ENCODE measurements at places on chromosomes 1 and 21.

DNA sequence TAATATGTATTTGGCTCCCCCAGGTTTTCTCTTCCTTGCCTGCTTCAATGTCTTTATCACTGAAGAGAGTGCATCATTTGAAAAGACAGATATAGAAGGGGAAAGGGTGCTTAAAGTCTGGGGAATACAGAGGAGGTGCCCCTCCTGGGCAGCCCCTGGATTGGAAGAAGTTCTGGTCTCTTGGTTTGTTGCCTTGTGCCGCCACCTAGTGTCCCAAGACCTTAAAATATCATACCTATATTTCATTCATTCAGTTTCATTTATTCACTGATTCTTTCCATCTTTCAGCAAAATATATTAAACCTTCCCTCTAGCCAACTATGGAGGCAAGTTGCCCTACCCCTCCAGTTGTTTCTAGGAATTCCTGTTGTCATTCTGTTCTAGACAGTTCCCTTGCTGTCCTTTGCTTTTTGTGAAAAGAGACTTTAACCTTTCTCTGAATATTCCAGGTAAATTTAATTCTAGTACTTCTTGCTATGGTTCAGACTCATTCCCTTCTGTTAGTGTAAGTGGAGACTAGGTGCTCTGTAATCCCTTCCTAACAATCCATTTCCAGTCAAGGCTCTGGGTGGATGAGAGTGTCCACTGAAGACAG, 56.1 kb downstream of the MEF2D start:
- peak; percentile 55 for DNase-seq

DNA sequence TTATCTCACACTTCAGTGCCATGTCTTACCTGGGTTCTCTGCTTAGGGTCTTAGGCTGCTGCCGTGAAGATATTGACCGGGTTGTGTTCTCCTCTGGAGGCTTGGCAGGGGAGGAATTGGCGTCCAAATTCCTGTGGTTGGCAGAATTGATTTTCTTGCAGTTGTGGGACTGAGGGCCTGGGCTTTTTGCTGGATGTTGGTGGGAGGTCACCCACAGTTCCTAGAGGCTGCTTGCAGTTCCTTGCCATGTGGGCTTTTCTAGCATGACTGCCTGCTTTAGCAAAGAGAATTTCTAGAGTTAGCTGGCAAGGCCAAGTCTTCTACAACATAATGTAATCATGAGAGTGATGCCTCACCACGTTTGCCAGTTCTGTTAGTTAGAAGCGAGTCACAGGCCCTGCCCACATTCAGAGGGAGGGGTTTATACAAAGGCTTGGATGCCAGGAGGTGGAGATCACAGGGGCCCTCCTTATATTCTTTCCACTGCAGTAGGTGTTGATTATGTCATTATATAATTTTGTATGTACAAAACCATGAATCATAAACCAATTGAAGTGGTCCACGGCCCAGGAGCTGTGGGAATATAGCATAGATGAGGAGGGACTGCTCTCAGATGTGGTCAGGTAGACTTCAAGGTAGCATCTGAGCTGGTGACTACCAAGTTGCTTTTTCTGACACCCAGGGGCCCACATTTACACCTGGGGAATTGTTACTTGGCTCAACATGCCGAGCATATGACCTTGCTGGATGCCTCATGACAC, 6.6 kb downstream of the UBL4B start:
- peak; percentile 23 for DNase-seq

DNA sequence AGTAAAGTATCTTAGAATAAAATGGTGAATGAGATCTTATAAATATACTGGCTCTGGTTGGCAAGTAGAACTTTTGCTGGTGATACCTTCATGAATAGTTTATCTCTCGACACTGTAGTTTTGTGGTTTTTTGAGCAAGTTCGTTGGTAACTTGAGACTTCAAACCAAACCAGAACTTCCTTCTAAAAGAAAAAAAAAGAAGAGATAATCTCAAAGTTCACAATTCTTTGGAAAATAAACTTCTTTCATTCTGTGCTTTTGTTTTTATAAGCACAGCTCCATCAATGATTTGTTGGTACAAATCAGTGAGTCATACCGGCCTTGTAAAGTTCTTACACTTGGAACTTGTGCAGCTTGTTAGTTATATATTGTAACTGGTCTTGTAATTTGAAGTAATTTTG, 2.3 kb downstream of the HIPK1 start:
- DNase-seq: no peak

- DNase-seq: no peak
Observed at GRCh38 chr1:87999852-88000251, 671.2 kb downstream of the LMO4 start.

DNA sequence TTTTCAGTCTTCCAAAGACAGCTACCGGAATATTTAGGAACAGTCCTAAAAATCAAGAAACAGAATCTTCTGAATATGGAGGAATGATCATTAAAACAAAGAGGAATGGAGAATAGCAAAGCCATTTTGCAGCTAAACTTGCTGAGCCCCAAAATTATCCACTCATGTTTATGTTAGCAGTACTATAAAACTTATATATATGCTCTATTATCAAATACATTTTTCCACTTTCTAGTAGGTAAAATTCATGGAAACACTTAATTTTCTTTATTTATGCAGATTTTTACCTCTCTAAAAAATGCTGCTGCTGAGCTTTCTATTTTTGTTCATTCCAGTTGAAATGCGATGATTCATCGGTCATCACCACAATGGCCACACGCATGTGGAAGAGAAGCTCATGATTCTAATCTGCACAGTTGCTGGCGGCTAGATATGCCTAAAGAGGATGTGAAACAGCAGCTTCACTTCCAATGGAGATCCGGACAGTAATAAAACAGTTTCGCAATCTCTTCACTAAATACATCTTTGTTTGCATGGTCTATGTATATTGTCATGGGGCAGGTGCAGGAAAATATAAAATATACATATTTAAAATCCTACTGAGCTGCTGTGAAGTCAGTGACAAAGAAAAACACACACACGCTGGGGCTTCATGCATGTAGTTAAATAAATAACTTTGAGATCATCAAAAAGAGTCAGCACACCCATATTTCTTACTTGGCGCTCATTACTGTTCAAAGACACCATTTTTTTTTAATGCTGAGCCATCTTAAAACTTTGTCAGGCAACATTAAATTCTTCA, 292.2 kb downstream of the SMYD3 start:
- DNase-seq: peak; percentile 94

GRCh38 chr1:41387667-41388091, 26.4 kb downstream of the FOXO6 start:
- no peak for DNase-seq

GRCh38 chr1:88247666-88248065, 436.4 kb upstream of the PKN2 start:
- DNase-seq: no peak

- no peak for DNase-seq
Observed at GRCh38 chr1:34361121-34361520, 184.4 kb downstream of the C1orf94 start.

GRCh38 chr21:28826021-28826420, 166.7 kb downstream of the LTN1 start:
- DNase-seq: no peak

- DNase-seq: no peak
Observed at GRCh38 chr21:17492415-17493168, 20.3 kb upstream of the CXADR start.

DNA sequence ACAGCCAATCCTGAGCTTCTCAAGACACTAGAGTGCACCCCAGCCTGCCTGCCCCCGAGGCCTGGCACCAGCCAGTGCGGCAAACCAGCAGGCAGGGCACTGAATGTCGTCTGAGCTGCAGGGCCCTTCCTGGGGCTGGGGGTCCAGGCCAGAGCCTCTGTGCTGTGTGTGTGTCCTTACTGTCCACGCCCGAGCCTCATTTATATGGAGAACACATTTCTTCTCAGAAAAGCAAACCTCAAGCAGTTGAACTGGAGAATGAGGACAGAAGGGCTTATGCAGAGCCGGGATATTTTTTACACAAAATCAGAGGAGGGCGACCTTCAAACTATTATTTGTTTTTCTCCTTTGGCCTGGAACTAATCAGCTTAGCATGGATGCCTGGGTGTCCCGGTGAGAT, 52.7 kb downstream of the POFUT2 start:
- DNase-seq: no peak

DNA sequence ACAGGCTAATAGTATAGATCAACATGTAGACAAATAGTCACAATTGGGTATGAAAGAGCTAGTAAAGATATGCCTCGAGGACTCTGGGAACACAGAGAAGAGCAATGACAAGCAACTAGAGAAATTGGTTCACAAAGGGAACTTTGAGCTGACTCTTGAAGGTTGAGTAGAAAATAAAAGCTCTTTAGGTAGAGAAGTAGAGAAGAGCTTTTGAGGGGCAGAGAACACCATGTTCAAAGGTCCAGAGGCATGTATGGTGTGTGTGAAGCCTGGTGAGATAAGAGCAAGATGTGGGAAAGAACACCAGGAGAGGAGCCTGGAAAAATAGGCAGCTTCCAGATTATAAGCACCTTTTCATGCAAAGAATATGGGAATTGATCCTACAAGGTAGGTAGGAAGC, 109.7 kb upstream of the MAGI3 start:
- no peak for DNase-seq

DNA sequence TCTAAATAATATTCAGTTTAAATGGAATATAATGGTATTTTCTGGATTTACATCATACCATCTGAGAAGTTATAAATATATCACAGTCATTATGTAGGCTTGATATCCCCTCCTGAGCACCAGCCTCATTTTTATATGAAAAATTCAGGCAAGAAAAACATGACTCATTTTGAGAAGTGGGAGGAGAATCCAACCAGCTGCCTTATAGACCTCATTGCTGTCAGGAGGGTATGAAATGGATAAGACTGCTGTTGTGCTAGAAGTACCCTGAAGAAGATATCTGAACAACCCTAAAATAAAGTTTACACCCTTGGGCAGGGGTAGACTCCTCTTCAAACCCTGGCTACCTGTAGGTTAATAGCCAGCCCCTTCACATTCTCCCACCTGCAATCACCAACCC, 8.8 kb downstream of the GIPC2 start:
- DNase-seq: no peak

DNA sequence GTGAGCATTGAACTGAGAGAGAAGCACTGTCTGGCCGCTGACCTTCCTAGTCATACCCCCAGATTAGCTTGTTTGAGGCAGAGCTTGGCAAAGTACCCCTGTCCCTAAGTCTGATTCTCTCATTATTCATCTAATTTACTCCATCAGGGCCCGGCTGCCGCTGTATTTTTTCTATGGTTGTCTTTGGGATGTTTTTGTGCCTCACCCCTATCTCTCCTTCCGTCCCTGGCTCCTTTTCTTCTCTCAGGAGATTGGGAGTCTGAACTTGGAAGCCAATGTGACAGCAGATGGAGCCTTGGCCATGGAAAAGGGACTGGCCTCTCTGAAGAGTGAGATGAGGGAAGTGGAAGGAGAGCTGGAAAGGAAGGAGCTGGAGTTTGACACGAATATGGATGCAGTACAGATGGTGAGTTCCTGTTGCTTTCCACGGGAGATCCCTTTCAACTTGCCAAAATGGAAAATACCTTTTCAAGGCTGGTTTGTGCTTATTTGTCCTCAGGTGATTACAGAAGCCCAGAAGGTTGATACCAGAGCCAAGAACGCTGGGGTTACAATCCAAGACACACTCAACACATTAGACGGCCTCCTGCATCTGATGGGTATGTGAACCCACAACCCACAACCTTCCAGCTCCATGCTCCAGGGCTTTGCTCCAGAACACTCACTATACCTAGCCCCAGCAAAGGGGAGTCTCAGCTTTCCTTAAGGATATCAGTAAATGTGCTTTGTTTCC, 53.9 kb downstream of the LAMC2 start:
- DNase-seq: no peak
